ENCODE measurements at places on chromosomes 16 and 17.

GRCh38 chr17:43774304-43775250 lies 4.2 kb downstream of the DUSP3 start:
- no peak for DNase-seq

- DNase-seq, result no peak
These were observed 39.8 kb upstream of the TMC5 start for GRCh38 chr16:19377864-19378263.

DNA sequence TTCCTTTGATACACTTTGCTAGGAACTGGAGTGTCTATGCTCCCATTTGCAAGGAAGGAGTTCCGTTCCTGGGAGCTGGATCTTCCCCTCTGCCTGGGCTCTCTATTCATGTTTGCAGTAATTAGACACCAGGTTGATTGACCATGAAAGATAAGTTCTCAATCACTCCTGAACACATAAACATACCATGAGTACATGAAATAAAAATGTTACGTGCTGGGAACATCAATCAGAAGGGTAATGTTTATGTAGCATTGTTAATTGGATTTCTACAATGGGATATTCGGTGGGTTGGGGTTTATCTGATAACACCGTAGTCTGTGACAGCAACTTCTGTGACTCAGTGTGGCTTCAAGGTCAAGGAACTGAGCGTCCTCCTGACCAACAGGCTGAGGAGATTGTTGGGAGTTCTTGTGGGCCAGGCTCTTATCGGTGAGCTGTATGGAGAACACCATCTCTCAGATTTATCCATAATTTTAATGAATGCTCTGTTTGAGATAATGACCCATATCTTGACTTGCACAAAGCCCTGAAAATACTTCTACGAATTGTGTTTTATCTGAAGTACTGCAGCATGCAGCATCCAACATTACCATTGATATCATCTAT lies 136.4 kb downstream of the NPIPB5 start:
- no peak for DNase-seq

DNA sequence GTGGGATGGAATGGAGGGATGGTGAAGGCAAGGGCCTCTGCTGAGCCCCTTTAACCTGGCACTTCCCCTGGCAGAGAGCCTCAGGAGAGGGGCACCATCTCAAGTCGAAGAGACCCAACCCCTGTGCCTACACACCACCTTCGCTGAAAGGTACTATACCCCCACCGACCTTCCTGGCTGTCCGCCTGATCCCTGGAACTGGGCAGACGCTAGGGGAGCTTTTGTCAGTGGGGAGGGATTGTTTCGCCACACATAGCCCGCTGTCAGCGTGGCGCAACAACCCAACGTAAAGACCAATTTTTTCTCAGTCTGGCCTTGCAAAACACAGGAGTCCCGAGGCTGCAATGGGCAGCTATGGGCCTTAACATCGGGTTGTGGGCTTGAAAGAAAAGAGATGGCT lies 3.1 kb downstream of the PPP1R1B start:
- DNase-seq, result no peak

- no peak for DNase-seq
These were observed 43.2 kb downstream of the SOCS1 start for GRCh38 chr16:11212798-11213196.

- peak; percentile 96 for DNase-seq
These were observed 1.5 kb downstream of the COL1A1 start for GRCh38 chr17:50199803-50200456.

- DNase-seq, result no peak
These were observed 84.2 kb downstream of the KCNJ12 start for GRCh38 chr17:21460358-21460757.

DNA sequence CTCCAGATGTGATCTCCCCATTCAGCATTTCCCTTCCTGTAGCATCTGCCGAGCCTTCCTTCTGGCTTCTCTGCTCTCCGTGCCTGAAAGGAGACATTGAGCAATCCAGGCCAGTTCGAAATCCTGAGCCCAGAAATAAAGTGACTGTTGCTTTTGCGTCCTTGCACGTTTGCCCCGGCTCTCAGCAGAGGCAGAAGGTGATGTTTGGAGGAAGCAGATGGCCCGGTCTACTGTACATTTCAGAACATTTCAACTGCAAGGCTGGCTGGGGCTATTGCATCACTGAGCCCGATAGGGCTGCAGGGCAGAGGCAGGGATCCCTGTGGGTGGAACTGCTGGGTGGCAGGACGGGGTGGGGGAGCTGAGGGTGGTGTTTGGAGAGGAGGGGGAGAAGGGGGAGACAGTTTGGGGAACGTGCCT lies 29.4 kb downstream of the IRF8 start:
- no peak for DNase-seq

DNA sequence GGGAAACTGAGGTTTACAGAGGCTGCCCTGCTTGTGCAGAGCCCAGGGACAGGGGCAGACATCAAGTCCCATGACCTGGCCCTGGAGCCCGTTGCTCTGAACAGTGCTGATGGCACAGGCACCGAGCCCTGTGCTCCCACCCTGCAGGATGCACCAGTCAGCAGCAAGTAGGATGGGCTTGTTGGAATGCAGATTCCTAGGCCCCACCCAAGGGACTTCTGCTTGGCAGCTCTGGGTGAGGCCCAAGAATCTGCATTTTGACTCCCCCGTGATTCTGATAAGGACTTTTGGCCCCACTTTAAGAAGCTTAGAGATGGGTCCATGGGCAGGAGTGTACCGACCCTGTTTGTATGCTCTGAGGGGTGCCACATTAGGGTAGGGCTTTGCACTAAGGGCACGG lies 23.3 kb downstream of the LASP1 start:
- no peak for DNase-seq

GRCh38 chr16:31219154-31219741 lies 2.3 kb upstream of the PYDC1 start:
- DNase-seq, result no peak

DNA sequence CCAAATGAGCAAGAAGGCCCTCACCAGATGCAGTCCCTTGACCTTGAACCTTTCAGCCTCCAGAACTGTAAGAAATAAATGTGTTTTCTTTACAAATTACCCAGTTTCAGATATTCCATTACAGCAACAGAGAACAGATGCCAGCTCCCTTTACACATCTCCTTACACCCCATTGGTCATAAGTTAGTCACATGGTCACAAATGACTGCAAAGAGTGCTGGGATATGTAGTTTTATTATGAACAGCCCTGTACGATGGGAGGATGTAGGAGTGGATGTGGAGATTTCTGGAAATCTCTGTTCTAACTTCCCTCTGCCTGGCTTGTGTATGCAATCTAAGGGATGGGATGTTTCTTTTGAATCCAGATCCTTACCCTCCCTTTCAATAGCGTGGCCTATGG lies 13.3 kb upstream of the RPL38 start:
- DNase-seq, result peak; percentile 67

DNA sequence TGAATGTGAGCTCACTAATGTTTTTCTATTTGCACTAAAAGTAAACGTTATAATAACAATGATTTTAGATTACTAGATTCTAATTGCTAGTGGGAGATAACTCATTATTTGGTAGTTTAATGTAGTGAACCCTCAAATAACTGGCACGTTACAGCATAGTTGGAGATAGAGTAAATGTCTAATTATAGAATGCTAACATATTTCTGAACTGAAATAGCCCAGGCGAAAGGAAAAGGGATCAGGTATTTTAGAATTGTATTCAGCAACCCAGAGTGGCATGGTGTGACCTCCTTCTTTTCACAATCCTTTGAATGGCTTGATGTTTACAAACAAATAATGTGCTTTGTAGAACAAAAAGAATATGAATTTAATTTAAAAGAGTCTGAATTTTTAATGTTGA lies 1221.2 kb downstream of the CDH8 start:
- no peak for DNase-seq

DNA sequence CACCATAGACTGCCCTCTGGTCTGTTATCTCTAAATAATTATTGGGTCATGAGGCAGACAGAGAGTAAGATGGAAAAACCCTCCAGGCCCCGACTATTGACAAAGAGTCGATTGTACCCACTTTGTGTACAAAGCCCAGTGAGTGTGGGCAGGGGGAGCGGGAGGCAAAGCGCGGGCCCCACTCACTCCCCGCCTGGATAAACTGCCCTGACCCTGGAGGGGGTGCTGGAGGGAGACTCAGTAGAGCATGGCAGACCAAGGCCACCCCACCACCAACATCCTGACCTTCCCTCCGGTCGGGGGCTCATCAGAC lies 11.2 kb upstream of the CPSF4L start:
- DNase-seq, result no peak

- peak; percentile 50 for DNase-seq
These were observed 126.3 kb downstream of the ZNF778 start for GRCh38 chr16:89343501-89344457.

DNA sequence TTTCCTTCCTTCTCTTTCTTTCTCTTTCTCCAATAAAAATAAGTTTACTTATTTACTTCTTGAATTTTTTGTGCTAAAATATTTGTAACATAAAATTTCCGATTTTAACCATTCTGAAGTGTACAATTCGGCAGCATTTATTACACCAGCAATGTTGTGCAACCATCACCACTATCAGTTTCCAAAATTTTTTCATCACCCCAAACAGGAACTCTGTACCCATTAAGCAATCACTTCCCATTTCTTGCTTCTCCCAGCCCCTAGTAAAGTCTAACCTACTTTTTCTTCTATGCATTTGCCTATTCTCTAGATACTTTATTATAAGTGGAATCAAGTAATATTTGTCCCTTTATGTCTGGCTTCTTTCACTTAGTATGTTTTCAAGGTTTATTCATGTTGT lies 2.5 kb upstream of the HP start:
- no peak for DNase-seq

GRCh38 chr17:63140255-63140654 lies 174.2 kb downstream of the TANC2 start:
- DNase-seq, result no peak

DNA sequence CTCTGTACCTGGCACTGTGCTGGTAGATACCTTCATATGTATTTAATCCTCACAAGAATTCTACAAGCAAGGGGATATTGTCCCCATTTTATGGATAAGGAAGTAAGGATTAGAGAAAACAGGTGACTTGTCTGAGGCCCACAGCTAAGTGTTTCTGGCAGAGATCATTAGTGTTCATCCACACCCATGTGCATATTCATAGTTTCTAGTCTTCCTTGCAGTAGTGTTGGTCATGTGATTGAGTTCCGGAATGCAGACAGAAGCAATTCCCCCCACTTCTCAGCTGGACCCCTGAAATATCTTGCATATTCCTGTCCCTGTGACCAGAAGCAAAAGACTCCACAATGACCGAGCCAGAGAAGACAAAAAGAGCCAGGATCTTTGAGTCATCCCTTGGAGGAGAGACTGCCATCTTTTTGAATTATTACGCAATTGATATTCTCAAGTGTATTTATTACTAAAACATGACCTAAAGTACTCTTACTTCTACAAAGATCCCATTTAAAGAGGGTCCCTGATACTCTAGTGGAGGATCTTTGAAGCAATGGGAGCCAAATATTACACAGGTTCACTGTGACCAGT lies 43.4 kb downstream of the SOX9 start:
- DNase-seq, result no peak

DNA sequence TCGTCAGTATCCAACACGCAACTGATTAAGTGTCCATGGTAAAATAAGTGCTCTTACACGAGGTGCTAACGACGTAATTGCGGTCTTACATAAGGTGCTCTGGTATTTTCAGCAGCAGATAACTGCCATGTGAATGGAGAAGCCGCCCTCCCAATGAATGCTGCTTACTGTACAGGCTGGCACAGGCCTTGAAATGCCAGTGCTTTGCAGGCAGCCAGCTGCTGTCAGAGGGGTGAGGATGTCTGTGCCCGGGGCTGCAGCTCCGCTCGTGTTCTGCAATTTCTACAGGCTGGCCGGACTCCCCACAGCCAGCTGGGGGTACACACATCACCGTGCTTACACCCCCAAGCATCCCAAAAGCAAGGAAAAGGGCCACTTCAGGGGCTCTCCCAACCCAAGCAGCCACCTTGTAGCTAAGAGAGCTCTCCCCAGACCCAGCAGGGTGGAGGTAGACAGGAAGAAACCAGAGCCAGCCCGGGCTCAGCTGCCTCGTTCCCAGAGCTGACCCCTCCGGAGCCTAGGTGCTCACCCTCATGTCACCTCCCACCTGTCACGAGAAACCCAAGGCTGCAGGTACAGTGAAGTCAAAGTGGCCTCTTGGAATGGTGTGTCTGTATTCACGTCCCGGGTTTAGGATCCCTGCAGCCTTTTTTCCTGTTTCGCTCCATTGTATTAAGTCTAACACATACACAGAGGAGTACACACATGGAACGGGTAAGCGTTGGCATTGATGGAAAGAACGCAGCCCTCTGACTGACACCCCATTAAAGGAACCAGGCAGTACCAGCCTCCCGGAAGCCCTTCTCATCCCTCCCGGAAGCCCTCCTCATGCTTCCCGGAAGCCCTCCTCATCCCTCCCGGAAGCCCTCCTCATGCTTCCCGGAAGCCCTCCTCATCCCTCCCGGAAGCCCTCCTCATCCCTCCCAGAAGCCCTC lies 27.2 kb upstream of the RPH3AL start:
- DNase-seq, result no peak

- no peak for DNase-seq
These were observed 357.9 kb downstream of the CNTNAP4 start for GRCh38 chr16:76634847-76635697.

GRCh38 chr17:73667181-73667959 lies 23.1 kb upstream of the SDK2 start:
- DNase-seq, result no peak

- DNase-seq, result no peak
These were observed 4.2 kb upstream of the CCNF start for GRCh38 chr16:2425008-2425518.

DNA sequence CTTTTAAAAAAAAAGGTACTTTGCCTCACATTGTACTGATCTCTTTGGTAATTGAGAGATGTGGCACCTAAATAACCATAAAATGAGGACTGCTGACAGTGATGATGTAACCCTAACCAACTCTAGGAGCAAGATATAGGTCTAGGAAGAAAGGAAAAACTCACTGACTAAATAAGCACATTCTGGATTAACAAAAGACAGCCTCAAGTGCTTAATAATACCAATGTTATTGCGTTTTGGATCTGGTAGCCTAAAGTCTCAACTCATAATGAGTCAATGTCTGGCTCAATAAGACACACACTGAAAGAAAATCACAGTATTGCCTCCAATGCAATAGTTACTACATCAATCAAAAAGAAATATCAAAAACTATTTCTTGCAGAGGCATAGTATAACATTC lies 3.0 kb downstream of the ERN1 start:
- no peak for DNase-seq

DNA sequence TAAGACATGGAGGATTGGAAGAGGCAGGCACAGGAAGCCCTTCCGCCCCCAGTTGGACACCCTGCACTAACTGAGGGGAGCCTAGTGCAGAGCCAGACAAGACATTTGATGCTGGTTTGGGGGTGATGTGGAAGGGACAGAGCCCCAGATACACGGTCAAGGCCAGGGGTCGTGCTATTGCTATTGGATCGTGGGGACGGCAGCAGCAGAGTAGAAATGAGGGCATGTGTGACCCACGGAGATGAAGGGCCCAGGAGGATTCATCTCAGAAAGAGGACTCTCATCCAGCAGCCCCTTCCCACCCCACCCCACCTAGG lies 2.0 kb upstream of the VAMP2 start:
- DNase-seq, result no peak

DNA sequence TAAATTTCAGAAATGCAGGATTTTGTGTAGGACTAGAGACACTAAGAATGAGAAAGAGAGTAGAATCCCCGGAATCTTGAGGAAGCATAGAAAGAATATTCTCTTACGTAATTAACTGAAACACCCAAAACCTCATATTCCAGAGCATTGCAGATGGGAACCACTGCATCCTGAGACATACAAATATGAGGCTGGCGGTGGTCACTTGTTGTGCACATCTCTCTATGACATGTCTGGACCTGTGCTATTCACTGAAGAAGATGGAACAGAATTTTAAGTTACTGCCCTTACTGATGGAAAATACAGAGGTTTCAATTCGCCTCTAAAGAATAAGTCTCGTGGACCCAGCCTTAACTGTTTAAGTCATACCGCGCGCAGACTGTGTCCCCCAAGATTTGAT lies 806 bp downstream of the RAD51C start:
- DNase-seq, result no peak

All from H54 (cell line).